ENCODE measurements at places on chromosomes 4 and X. TPM values are rescaled to one million over a fixed set of nuclear protein-coding genes. Genes with fewer than 3 reads are reported as not detected.

The SPANXB1 gene
- not detected for total RNA-seq

The ENPEP gene
- 4.1 TPM for total RNA-seq

GRCh38 chrX:139811942-139812629 lies 104.1 kb upstream of the MCF2 start:
- DNase-seq, result no peak

DNA sequence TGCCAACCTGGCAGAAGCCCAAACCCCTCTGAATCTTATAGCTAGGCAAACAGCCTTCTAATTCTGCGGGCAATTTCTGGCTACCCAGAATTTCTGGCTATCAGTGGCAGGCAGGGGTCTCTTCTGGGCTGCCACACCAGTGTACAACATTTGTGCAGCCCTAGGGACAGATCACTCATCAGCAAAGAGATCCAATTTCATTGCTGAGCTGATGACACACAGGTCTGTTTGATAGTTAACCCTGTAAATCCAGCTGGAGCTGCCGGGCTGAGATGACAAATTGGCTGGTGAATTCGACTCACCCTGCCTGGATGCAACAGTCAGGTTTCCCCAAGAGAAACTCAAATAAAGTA lies 2.4 kb downstream of the MID1 start:
- no peak for DNase-seq
